ENCODE measurements at places on chromosomes 6 and 20.

DNA sequence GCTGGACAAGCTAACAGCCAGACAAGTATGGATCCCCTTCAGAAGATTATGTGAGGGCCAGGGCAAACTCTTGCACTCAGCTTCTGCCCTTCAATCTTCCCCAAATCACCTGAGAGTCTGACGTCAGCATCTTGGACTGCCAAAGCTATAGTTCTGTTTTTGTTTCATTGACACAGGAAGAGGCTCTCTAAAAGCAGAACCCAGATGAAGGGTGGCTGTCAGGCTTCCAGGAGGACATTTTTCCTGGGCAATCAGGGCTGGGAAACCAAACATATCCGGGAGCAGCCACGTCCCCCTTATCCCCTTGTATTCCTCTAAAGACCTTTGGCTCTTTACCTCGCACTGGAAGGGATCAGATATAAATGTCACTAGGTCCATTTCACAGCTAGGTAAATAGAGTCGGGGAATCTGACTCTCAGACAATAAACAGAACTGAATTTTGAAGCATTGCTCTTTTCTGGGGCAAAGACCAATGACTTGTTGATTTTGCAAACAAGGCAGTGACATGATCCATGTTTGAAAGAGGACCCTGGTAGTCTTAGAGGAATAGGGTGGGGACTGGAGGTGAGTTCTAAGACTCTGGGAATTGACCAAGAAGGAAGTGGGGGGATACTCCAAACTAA is 13.3 kb downstream of the MAFB start:
- DNase-seq = no peak

DNA sequence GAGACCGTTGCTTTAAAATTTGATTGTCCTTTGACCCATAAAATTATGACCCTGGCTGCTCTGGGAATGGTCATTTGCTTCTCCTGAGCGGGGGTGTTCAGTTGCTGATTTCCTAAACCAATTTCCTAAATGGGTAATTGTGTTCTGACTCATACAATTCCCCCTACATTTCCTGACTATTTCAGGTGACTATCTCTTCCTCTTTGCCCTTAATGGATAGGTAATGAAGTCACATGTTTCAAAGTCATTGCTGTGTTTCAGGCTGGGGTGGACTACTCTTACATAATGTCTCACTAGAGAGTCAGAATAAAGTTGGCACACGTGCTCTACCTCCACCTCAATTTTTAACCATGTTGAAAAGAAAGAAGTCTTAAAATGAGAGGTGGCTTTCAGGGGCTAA is 109.8 kb downstream of the DOK5 start:
- no peak for DNase-seq

DNA sequence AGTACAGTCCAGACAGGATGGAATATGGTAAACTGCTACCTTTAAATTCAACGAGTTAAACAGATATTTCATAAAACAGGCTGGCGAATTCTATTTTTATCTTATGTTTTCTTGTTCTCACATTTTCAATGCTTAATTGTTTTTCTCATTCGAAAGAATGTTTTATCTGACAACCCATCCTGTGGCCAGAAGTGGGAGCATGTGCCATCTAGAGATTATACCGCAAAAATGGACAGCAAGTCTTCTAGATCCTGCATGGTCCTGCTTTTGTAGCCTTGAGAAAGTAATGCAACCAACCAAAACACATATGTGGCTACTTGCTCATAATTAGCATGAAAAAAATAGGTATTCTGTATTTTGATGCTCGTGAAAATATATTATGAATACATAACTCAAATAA is 30.7 kb downstream of the TUBB2B start:
- DNase-seq = no peak

GRCh38 chr20:49819702-49820101 is 7.1 kb downstream of the SLC9A8 start:
- no peak for DNase-seq

- no peak for DNase-seq
These were observed 2.6 kb upstream of the ANKRD6 start for GRCh38 chr6:89430201-89430962.

- peak; percentile 98 for DNase-seq
These were observed 178.3 kb downstream of the THBS2 start for GRCh38 chr6:169075211-169075914.

DNA sequence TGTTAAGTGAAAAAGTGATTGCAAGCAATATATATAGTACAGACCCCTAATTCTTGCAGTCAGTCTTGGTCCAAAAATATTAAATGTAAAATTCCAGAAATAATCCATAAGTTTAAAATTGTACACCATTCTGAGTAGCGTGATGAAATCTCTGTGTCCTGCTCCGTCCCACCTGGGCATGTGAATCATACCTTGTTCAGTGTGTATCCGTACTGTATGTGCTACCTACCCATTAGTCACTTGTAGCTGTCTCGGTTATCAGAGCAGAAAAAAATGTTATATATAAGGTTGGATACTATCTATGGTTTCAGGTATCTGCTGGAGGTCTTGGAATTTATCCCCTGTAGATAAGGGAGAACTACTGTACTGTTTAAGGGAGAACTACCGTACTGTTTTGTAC is 16.3 kb downstream of the IRAK1BP1 start:
- no peak for DNase-seq

DNA sequence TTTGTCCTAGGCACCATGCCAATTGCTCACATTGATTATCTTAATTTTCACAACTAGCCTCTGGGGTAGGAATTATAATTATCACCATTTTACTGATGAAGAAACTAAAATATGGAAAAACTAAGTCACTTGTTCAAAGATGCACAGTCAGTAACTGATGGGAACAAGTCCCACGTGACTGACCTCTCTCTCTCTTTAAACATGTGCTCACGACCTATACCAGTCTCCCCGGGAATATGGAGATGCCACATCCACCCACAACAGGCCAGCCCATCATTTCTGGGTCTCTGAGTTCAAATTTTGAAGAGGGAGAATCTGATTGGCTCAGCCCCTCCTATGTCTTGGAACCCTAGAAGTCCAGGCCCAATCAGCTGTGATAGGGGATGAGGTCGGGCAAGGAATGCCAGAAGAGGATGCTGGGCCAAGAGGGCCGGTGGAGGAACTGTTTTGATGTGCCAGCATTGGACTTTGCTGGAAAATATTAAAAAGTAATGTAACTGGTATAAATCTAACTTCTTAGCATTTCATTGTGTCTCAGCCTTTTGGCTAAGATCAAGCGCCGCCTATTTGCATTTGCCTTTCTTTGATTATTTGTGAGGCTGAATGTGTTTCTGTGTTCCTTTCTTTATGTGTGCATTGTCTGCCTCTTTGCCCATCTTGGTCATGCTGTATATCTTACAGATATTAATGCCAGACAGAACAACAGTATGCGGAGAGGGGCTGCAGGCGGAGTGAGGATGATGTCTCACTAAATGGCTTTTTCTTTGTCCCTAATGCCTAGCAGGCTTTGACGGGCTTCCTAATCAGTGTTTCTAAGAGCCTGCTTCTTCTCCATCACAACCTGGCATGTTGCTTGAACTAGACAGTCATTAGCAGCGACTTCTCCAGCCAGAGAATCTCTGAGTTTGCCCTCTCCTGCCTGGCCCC is 126.6 kb downstream of the VEGFA start:
- no peak for DNase-seq

GRCh38 chr20:51710361-51710894 is 57.8 kb downstream of the ATP9A start:
- no peak for DNase-seq

DNA sequence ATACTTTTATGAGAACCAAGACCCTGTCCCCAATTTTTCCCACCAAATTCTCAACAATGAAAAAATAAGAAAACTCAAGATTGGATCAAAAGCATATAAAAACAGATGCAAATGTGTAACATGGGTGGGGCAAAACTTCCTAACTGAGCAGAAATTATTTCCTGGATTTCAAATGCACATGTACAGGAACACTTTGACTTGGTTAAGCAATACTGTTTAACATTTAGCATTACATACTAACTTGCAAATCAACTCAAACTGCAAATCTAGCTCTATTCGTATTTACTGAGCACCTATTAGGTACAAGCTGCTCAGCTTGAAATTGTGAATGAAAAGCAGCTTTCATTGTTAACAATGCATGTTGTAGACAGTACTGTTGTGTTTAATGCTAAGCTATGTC is 40.2 kb downstream of the BMP5 start:
- no peak for DNase-seq

- no peak for DNase-seq
These were observed 80.7 kb upstream of the CNKSR3 start for GRCh38 chr6:154591234-154591633.

- DNase-seq = peak; percentile 84
These were observed 6.0 kb upstream of the LATS1 start for GRCh38 chr6:149723771-149724417.

GRCh38 chr6:36800223-36801076 is 38.8 kb downstream of the CPNE5 start:
- no peak for DNase-seq

- DNase-seq = no peak
These were observed 31.5 kb upstream of the GATA5 start for GRCh38 chr20:62507323-62507722.

Data from fibroblast of pulmonary artery (primary cell).